ENCODE measurements at places on chromosomes 13 and 19.

- no peak for DNase-seq
These were observed 61.8 kb upstream of the KCTD15 start for GRCh38 chr19:33734913-33735312.

GRCh38 chr19:19500975-19501644 lies 14.2 kb downstream of the TSSK6 start:
- DNase-seq: no peak

- no peak for DNase-seq
These were observed 598.1 kb downstream of the UQCRFS1 start for GRCh38 chr19:28614634-28615545.

DNA sequence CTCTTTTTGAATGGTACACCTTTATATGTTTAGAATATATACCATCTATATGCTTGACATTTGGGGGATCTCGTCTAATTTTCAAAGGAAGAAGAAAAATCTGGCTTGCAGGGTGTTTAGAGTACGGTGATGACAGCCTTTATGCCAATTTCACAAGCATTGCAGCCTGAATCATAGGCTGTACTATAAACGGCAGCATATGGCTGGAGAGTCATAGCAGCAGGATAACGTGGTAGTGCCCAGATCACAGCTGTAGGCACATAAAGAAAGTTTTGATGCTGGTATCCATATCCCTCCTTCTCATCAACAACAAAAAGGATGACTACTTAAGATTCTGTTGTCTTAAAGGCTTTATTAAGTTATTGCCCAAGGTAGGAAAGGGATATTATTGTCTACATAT lies 253.0 kb downstream of the PCDH9 start:
- no peak for DNase-seq

- DNase-seq: peak; percentile 75
These were observed 54.5 kb downstream of the TSSK6 start for GRCh38 chr19:19460761-19461265.

- DNase-seq: no peak
These were observed 323.3 kb downstream of the NALCN start for GRCh38 chr13:101092985-101093384.

DNA sequence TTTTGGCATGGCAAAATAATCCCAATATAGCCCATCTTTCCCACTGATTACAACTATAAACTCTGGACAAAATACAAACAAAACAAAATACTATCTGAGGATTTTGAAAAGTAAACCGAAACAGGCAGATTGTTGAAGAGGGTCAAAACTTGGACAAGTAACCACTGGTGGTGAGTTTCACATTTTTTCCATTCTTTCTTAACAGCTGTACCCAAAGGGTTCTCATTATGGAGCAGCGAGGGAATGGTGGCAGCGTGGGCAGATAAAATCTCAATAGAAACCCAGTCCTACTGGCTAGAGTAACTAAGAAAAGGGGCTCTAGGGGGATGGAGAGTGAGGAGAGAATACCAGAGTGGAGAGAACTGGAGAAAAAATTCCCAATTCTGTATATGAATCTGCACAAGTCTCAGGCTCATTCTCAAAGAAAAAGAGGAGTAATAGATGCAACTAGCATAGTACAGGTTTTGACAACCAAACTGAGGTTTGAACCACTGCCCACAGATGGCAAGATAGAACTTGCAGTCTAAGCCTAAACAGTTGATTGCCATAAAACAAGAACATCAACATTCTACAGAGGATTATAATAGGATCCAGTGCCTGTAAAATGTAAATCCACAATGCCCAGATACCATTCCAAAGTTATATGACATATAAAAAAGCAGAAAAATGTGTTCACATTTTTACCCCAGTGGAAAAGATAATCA lies 284.5 kb downstream of the KCNRG start:
- no peak for DNase-seq

GRCh38 chr13:93853912-93854311 lies 625.6 kb downstream of the DCT start:
- no peak for DNase-seq

- DNase-seq: no peak
These were observed 33.3 kb downstream of the MCF2L start for GRCh38 chr13:113002206-113002912.

- DNase-seq: no peak
These were observed 17.5 kb downstream of the ATP8B3 start for GRCh38 chr19:1794424-1795172.

Data from suppressor macrophage treated with lipopolysaccharide for 4 hours (primary cell).